Stimulated activated CD8-positive, alpha-beta memory T cell treated with anti-CD3 and anti-CD28 coated beads, Interleukin-4, amount 100 ng/mL, for 4 hours (primary cell): ENCODE measurements at places on chromosomes 4 and X.

DNA sequence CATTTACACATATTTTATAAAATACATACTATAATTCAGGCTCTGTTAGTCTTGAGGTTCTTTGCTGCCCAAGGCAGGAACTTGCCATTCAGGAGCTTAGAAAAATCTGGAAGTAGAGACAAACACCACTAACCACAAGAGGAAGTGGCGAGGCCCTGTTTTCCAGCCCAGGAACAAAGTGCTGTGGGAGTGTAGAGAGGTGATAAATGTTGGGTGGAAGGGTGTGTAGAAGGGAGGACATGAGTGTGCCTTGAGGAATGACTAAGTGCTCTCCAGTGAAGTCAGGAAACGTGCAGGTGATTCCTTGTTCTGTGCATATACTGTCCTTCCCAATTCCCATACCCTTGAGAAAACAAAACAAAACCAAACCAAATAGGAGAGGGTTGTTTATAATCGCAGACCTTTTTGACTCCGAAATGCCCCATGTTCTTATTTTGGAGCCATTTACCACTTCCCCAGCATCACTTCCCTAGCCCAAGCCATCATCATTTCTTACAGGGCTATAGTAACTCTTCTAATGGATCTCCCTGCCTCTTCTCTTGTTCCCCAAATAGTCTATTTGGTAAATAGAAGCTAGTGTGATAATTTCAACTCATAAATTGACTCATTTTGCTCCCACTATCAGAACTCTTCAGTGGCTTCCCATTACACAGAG lies 83.2 kb downstream of the GPAT3 start:
- DNase-seq = no peak

- no peak for DNase-seq
These were observed 22.8 kb downstream of the CTBP1 start for GRCh38 chr4:1226144-1226481.

DNA sequence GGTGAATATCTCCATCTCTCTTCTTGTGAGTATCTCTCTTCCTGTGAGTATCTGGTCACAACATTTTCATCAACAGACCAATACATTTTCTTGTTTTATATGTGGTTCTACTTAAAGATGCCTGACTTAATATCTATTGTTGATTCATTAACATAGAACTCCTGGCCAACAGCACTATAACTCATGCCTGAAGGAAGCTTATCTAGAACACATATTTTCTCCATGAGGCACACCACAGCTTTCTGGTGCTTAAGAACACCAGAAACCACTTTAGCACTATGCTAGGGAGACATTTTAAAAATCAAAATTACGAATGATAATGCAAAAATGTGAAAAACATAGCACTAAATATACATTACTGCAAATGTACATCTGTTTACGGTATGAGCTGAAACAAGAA lies 190.4 kb downstream of the GABRB1 start:
- DNase-seq = no peak

GRCh38 chr4:7311205-7311604 lies 118.9 kb downstream of the SORCS2 start:
- no peak for DNase-seq

GRCh38 chr4:86717651-86718050 lies 123.5 kb downstream of the PTPN13 start:
- DNase-seq = no peak

DNA sequence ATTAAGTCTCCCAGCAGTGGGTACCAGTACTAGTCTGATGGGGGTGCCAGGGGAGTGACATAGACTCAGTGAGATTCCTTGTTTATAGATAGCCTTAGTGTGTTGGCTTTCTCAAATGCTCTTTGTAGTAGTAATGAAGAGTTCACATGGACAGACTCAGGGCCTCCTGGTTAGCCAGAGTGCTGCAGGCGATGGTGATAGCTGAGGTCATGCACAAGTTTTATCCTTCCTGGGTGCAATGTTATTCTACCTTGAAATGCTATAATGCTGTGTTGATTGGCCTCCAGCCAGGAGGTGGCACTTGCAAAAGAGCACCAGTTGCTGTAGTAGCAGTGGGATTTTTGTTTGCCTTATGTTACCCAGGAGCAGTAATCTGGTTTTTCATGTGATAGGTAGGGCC lies 35.5 kb upstream of the ADH4 start:
- no peak for DNase-seq

GRCh38 chr4:38123555-38123954 lies 163.4 kb downstream of the PTTG2 start:
- DNase-seq = no peak

DNA sequence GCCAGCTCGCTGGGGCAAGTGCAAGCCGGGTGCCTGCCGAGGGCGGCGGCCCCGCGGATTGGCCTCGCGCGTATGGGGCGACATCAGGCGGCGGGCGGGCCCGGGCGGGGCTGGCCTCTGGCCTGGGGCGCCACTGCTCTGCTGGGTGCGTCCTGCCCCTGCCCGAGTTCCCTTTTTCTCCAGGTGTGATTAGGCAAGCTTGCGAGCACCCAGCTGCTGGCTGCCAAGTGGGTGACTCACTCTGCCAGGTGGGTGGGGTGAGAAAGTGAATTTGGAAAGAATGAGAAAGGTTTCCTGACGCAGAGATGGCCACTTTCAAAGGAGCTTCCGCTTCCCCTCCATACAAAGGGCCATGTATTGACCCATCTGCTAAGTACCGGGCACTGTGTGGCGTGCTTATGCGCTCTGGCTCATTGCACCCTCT lies 32.5 kb downstream of the FGFBP1 start:
- no peak for DNase-seq

GRCh38 chrX:68978255-68978654 lies 149.4 kb downstream of the EFNB1 start:
- no peak for DNase-seq

- no peak for DNase-seq
These were observed 15.0 kb downstream of the G6PD start for GRCh38 chrX:154531626-154532025.
